ENCODE measurements at places on chromosomes 11 and 22.

- no peak for DNase-seq
Measured at GRCh38 chr11:102664001-102664752, 39.0 kb upstream of the MMP20 start.

- DNase-seq = no peak
Measured at GRCh38 chr11:74012074-74012809, 3.4 kb upstream of the UCP3 start.

GRCh38 chr11:68077617-68078582 lies 39.1 kb downstream of the TCIRG1 start:
- DNase-seq = no peak

GRCh38 chr11:69489031-69489745 lies 7.7 kb downstream of the LINC01488 start:
- no peak for DNase-seq

GRCh38 chr11:6307876-6308275 lies 12.4 kb downstream of the CAVIN3 start:
- DNase-seq = no peak

DNA sequence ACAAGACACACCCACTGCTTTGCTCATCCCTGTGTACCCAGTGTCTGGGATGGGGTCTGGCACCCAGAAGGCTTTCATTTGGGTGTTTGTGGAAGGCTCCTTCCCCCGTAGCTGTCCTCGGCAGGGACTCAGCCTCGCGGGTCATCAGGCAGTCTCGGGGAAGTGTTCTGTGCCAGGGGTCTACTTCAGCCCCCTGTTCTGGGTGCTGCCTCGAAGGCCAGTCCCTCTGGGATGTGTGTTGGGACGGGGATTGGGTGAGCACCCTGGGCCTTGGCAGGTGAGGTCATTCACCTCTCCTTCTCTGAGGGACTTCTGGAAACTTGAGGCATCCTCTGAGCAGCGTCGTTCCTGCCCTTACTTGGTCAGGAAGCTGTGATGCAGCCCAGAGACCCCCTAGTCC lies 65.5 kb downstream of the RPUSD4 start:
- DNase-seq = no peak

GRCh38 chr11:78419327-78419726 lies 1.7 kb upstream of the GAB2 start:
- no peak for DNase-seq

DNA sequence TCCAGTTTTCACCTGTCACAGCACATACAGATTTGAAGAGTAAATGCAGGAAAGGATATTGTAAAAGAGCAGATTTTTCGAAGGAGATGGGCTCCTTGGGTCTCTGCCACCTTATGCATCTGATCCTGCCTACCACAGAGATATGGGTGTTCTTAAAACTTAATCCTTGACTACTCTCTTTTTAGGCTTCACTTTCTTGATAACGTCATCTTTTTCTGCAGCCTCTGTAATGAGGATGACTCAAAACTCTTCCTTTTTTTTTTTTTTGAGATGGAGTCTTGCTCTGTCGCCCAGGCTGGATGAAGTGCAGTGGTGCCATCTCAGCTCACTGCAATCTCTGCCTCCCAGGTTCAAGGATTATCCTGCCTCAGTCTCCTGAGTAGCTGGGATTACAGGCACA lies 7.8 kb downstream of the PRR14L start:
- DNase-seq = no peak

DNA sequence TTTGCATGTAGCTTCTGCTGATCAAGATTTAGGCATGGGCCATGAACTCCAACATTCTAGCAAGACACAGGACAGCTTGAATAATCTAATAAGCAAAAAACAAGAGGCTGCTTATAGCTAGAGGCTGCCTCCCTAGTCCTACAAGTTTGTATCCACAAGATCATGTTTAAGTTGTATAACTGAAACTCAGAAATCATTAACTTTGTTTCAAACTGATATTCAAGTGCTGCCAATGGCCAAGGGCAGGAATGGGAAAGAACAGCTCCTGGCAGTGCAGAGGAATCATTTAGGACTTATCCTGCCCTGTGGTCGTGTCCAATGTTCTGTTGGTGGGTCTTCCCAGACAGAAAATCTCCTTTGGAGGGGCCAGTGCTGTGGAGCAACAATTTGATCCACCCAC lies 209.6 kb upstream of the DDI1 start:
- DNase-seq = no peak
